Heart left ventricle (tissue), 16 donors: ENCODE measurements at places on chromosomes 3 and 15. TPM values are rescaled to one million over a fixed set of nuclear protein-coding genes. Genes with fewer than 3 reads are reported as not detected.

Gene ACKR4
- 2.3 TPM for total RNA-seq

Gene TRPM1
- not detected for total RNA-seq

Gene GNAI2
- 106 TPM for total RNA-seq

Gene MEGF11
- not detected for total RNA-seq

Gene ZNF620
- 2.0 TPM for total RNA-seq

Gene MUSTN1
- total RNA-seq, result 66.1 TPM

Gene DPPA4
- not detected for total RNA-seq

Gene OR5K2
- not detected for total RNA-seq

Gene THAP10
- 5.9 TPM for total RNA-seq

Gene REC114
- not detected for total RNA-seq

Gene SMCO1
- 130 TPM for total RNA-seq

Gene GUCA1C
- total RNA-seq, result 13.8 TPM

Gene CCR8
- not detected for total RNA-seq

Gene SH3GL3
- not detected for total RNA-seq

Gene SPATA12
- not detected for total RNA-seq

- DNase-seq, result no peak
These were observed 99.9 kb upstream of the THSD4 start for GRCh38 chr15:71015342-71015741.

- no peak for DNase-seq
These were observed 25.3 kb downstream of the LRIG1 start for GRCh38 chr3:66475386-66476020.

DNA sequence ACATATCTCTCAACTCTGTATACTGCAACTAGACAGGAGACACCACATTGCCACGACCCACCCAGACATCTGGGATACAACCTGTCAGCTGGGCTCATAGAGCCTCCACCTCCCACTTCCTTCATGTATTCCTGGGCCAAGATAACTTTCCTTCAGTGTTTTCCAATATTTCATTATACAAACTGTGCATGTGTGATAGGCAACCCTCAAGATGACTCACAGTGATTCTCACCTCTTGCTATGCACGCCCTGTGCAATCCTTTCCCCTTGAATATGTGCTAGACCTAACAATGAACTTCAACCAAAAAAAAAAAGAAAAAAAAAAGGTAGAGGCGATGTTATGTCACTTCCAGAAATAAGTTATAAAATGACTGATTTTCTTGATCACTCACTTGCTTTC lies 138.0 kb upstream of the ALCAM start:
- no peak for DNase-seq

- peak; percentile 7 for DNase-seq
These were observed 156.0 kb upstream of the SMAD3 start for GRCh38 chr15:66909381-66909890.

DNA sequence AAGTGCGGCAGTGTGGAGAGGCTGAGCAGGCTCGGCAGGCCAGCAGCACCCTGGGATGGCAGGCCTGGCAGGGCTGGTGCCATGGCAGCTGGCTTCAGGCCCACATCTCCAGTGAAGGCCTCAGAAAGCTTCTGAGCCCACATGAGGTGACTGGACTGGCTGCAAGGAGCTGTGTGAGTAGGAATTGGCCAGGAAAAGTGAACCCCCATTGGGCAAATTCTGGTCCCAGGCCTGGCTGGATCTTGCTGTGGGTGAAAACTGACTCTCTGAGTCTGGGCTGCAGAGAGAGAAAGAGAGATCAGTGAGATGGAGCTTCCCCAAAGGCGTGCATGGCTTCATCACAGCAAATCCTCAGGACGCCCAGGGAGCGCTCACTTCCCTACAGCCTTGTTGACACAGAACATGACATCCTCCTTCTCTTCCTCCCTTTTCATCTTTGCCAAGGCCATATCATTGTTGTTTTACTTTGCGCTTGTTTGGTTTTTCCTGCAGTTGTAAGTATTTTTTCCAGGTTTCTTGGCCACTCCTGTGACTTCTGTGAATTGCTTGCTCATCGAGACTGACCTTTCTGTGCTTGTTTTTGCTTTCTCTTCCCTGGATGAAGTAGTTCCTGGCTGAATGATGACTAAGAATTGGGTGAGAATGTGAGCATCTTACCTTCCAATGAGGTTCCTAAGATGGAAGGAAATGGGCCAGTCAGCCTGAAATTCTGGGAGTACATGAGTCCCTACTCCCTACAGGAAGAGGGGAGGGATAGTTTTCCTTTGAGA lies 299.1 kb downstream of the TLE3 start:
- DNase-seq, result no peak

GRCh38 chr3:189714991-189715961 lies 84.1 kb downstream of the TP63 start:
- DNase-seq, result no peak

- no peak for DNase-seq
These were observed 158.0 kb downstream of the CTNNB1 start for GRCh38 chr3:41357271-41357670.

- no peak for DNase-seq
These were observed 54.5 kb upstream of the LRIG1 start for GRCh38 chr3:66555214-66555844.

GRCh38 chr15:83570756-83571155 lies 83.2 kb upstream of the ADAMTSL3 start:
- no peak for DNase-seq

- no peak for DNase-seq
These were observed 13.9 kb downstream of the AADAC start for GRCh38 chr3:151827816-151828215.

DNA sequence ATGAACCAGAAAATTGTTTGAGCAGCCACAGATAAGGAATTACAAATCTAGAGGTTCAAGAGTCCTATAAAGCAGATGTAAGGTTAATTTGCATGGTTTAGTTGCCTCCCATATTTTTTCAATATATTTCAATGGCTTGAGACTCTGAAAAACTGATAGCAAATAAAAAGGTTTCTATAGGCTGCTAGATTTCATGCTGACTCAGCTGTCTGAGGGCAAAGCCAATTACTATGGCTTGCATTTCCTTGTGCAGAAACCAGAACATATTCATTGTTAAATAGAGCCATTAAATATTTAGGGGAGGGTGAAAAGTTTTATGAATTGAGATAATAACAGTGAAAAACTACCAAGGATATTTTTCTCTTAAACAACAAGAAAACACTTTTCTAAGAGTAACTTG lies 278.1 kb upstream of the CADM2 start:
- no peak for DNase-seq

DNA sequence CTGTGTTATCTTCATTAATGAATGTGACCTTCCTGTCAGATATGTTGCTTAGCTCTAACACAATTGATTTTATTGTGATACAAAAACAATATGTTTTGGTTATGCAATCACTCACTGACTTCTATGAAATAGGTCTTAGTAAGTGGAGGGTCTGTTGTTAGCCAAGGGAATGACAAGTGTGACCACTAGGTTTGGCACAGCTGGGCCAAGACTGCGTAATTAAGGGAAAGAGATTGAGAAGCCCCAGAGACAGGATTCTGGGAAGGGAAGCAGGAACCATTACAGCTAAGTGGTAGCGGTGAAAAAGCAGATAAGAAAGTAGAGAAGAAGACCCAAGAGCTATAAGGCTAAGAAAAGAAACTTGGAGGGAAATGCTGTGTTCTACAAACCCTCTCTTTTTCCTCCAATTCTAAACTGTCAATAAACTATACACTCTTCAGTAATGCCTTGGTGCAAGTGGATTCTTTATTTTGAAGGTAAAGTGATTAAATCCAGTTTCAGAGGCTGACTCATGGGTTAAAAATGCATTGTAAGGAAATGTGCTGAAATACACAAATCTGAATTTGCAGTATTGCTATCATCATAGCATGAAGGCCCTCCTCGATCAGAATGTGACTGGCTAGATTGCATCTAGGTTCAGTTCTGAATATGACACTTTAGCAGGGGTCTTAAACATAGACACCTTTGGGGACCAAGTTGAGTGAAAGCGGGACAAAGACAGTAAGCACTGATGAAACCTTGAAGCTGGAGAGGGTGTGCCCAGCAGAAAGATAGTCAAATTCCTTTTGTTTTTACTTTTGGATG lies 26.1 kb downstream of the KCNMB2 start:
- DNase-seq, result no peak

DNA sequence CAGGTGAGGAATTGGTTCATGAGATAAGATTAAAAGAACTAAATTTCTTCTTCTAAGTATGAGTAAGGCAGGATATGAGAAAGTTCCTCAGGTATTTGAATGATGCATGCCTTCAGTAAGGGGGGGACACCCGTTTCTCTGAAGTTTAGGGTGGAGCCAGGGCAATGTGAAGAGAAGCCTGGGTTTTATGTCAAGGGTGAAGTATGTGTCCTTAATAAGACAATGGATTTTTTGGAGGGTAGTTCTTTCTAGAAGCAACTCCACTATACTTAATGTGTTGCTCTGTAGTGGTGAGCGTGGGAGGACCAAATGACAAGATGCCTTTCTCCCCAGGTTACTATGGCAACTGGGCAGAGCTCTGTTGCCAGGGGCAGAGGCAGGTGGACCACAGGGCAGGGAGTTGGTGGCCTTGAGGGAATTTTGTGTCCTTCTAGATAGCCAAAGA lies 44.0 kb downstream of the PHLDB2 start:
- no peak for DNase-seq

- no peak for DNase-seq
These were observed 23.5 kb downstream of the DUSP7 start for GRCh38 chr3:52032702-52033408.

GRCh38 chr3:197343111-197343510 lies 44.7 kb upstream of the DLG1 start:
- DNase-seq, result no peak

DNA sequence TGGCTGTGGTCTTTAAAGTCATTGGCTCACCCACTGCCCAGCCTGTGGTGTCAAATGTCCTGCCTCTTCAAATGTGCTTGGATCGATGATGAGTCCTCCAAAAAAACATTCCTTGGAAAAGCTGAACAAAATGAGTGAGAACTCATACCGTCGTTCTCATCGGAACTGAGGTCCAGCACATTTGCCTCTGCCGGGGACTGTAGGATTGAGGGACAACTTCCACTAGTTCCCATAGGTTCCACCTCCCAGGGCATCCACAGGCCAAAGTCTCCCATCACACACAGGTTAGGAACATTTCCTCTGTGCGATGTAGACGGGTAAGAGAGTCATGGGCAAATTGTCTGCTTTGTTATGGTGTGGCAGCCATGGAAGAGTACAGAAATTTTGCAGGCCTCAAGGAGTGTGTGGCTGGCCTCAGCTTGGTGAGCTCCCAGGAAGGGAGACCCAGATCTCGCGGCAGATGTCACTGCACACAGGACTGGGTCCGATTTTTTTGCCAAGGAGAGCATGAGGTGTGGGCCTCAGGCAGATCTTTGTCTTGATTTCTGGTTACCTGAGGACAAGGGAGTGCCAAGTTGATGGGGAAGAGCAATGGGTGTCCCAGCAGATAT lies 115.7 kb downstream of the SNRPN start:
- peak; percentile 3 for DNase-seq

GRCh38 chr3:154176036-154176435 lies 54.8 kb downstream of the ARHGEF26 start:
- DNase-seq, result no peak

- DNase-seq, result no peak
These were observed 252.6 kb upstream of the MRPL3 start for GRCh38 chr3:131755380-131755779.

DNA sequence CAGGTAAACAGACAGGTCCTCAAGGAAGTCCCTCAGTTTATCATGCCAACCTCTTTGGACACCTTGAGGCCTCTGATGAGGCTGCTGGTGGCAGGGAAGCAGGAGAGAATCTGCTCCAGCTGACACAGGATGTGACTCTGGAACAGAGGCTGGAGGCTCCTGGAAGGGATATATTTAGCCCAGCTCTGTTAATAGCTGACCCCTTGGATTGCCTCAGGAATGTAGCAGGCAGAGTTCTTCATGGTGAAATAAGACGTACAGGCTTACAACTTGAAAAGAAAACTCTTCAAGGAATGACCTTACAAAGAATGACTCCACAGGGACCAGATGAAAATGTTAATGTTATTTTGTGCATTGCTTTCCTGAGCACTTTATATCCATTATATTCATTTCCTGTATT lies 90.5 kb downstream of the AQP9 start:
- peak; percentile 31 for DNase-seq
